ENCODE measurements at places on chromosomes 7 and 10. TPM values are rescaled to one million over a fixed set of nuclear protein-coding genes. Genes with fewer than 3 reads are reported as not detected.

- no peak for DNase-seq
Observed at GRCh38 chr7:8160779-8161345, 101.1 kb downstream of the ICA1 start.

- no peak for DNase-seq
Observed at GRCh38 chr10:50990568-50991455, 83.5 kb upstream of the PRKG1 start.

DNA sequence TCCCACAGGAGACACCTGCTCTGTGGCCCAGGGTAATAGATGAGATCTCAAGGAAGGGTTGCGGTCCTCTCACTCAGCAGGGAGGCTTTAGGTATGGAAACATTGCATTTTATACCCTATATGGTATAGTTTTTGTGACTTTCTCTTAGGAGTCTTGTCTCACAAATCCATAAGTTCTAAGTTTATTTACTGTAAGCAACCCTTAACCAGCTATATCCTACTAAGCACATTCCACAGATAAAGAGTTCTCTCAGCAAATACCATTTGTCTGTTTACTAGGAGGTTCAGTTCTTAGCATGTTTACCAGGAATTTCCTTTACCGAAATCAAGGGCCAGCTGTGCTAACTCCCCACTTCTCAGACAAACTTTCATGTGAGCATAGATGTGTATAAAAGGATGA is 66.9 kb downstream of the ANLN start:
- no peak for DNase-seq

GRCh38 chr7:25832456-25832855 is 319.5 kb upstream of the NFE2L3 start:
- no peak for DNase-seq

DNA sequence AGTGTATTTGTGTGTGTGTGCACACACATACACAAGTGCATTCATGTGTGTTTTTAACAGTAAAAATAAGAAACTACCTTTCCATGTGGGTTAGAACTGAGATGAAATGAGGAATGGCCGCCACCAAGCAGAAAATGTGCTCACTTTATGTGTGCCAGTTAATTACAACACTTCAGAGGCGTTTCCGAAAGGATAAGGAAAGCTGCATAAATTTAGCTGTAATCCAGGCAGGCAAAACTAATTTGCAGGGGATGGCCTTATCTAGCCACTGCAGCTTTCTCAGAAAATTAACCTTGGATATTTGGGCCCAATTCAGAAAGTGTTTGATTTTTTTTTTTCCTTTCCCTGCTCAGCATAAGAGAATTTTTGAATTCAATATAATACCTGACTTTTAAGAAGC is 328.8 kb upstream of the PHF14 start:
- DNase-seq: no peak

- no peak for DNase-seq
Observed at GRCh38 chr7:132498319-132498718, 78.0 kb downstream of the PLXNA4 start.

DNA sequence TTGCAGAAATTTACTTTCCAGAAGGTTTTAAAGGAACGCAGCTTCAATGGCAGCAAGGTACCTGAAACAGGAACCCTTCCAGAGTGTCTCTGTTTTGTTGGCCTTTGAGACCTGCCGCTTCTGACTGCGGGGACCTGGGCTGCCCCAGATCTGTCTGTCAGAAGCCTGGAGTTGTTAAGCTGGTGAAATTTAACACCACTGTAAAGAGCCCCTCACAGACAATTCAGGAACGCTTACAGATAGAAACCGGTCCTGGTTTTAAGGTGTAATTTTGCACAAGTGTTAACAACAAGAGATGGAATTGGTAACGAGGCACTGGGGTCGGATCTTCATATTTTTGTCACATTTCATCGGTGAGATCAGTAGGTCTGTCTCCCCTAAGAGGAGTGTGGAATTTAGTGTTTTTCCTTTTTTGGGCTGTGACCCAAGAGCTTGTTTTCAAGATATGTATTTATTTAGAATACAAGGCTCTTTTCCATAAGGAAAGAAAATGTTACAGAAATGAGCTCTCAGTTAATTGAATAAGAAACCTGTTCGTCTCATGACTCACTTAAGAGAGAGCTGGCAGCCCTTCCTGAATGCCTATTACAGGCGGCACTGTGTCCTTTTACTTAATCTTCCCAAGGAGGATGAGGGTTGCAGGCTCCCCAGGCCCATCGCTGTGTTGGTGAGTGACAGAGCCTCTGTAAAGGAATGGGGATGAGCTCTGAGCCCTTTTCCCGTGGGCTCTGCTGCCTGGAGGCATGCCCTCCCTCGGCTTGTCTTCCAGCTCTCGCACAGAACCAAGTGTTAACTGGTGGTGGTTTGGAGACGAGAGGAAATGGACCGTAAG is 168.7 kb downstream of the CUX1 start:
- no peak for DNase-seq

DNA sequence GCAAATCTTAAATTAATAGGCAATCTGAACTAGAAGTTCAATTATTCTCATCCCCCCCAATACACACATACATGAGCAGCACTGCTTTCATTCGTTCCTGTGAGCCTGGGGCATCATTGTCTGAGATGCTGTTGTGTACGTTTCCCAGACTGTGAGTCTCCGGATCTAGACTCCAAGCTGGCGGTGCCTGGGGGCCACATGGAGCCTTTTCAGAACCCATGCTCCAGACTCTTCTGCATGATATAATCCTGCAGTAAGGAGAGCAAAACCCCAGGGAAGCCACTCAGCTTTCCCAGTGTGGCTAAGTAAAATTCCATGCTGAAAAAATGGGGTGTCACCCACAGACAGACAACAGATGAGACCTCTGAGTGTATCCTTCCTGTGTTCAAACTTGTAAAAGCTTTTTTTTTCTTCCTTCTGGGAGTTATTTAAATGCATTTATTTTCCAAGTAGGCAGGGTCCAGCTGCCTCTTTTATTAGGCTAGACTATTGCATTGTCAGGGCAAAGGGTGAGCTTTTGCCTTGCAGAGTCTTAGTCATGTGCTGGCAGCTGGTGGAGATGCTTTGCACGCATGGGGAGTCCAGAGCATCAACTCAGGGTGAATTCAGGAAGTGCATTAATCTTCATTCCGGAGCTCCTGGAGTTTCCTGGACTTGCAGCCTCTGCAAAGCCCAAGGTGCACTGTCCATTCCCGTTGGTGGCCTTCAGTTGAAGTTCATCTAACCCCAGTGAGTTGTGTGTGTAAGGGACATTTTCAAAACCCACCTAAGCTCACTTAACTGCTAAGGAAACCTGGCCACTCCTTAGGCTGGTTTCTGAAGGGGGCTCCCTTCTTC is 185.7 kb upstream of the ADO start:
- no peak for DNase-seq

- no peak for DNase-seq
Observed at GRCh38 chr10:3770611-3771110, 14.3 kb downstream of the KLF6 start.

- DNase-seq: no peak
Observed at GRCh38 chr10:88802523-88803285, at the start of gene LIPM. Gene LIPM, plus strand, starts transcription at chr10:88802730. Its CDS starts 167 bp downstream, at chr10:88802897.

GRCh38 chr10:124791547-124792348 is at the start of gene EEF1AKMT2:
Gene EEF1AKMT2, minus strand, starts transcription at chr10:124791887. Its CDS starts 54 bp downstream, at chr10:124791833.
- DNase-seq: peak; percentile 81

DNA sequence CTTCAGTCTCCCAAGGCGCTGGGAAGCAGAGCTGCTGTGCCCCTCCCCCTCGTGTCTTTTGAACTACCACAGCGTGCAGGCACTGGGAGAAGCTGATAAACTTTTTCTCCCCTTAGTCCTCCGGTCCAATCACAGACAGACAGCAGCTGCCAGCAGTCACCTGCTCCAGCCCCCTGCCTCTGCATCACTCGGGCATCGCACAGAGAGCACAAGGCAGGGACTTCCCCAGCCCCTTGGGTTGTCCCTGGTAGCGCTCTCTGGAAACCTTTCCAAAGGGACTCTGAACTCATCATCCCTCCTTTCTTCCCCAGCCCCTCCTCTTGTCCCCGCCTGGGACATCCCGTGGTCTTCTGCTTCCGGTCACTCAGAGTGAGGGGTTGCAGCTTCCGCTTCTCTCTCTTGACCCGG is 1.4 kb upstream of the NEUROG3 start:
- no peak for DNase-seq

DNA sequence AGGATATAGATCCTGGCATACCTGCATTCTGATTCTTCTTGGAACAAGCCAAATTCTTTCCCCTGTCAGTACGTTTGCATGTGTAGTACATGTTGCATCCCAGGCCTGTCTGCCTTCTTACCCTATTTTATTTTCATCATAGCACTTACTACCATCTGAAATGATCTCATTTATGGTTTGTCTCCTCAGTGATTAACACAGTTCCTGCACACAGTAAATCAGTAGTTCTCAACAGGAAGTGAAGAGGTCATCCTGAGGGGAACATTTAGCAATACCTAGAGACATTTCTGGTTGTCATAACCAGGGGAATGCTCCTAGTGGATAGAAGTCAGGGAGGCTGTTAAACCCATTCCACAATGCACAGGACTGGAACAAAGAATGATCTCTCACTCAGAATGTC is 38.2 kb upstream of the SLC26A4 start:
- no peak for DNase-seq

GRCh38 chr7:11281953-11282352 is 308.3 kb downstream of the PHF14 start:
- DNase-seq: no peak

DNA sequence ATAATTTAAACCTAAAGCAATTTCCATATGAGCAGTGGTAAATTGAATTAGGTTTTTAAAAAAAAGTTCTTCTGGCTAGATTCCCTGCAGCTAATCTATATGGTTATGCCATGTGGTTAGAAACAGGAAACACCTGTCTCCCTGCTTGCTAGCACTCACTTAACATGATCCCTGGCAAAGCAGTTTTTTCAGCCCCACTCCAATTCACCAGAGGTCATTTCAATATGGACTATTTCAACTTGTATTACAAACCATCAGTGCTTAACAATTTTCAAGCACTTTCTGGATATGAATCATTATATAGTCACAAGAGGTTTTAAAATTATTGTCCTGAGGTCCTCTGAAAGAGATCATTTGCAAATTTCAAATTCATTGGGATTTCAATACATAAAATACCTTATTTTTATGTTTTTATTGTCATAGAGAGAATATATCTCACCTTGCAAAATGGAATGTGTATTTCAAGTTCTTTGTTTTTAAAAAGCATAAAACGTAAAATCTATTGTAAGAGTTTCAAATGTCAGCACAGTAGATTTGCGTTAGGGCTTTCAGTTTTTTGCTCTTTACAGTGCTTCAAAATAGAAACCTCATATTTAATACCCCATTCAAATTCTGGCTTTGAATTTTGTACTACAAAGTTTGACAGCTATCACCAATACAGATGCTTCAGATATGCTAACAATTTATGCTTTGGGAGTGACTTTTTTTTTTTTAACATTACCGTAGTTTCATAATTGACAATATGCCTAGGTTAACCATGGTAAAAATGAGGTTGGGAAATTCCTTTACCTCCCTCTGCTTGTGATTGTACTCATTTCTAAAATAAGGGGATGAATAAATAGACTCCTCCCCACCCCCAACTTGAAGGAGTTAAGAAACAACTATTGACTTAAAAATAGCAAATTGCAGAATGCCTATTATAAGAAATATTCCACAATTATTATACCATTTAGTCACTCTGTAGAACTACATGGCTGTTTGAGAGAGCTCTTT is 117.5 kb upstream of the HGF start:
- no peak for DNase-seq

PDZD7 gene
- 0.52 TPM for total RNA-seq

FEZF1 gene
- total RNA-seq: not detected

GNAT3 gene
- total RNA-seq: not detected

ZNF365 gene
- 8.0 TPM for total RNA-seq

H2BK1 gene
- 2.5 TPM for total RNA-seq

AVL9 gene
- total RNA-seq: 36.0 TPM

KCNMA1 gene
- 0.40 TPM for total RNA-seq

DAGLB gene
- total RNA-seq: 25.6 TPM

OLAH gene
- total RNA-seq: not detected

CLRN3 gene
- total RNA-seq: not detected

RPEL1 gene
- not detected for total RNA-seq

Measured in natural killer cell (primary cell).